ENCODE measurements at places on chromosomes 13 and 19.

GRCh38 chr13:52896827-52897659, 48.6 kb upstream of the PCDH8 start:
- peak; percentile 8 for DNase-seq

- no peak for DNase-seq
Observed at GRCh38 chr19:51256155-51256625, 5.3 kb downstream of the SIGLECL1 start.

DNA sequence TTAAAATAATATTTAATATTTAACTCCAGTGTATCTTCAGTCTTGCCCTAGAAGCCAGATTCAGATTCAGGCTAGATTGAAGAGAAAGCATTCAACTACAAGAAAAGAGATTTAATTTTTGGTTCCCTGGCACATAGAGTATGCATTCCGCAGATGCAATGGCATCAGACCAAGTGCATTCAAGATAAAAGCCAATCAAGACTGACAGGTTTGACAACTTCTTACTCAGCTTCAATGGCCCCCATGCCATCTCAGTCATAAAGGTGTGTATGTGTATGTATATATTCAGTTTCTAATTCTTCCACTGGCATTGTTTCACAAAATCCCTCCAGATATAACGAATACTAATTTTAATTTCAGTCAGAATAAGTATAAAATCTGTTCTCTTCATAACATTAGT, 650.8 kb upstream of the GPC6 start:
- no peak for DNase-seq

DNA sequence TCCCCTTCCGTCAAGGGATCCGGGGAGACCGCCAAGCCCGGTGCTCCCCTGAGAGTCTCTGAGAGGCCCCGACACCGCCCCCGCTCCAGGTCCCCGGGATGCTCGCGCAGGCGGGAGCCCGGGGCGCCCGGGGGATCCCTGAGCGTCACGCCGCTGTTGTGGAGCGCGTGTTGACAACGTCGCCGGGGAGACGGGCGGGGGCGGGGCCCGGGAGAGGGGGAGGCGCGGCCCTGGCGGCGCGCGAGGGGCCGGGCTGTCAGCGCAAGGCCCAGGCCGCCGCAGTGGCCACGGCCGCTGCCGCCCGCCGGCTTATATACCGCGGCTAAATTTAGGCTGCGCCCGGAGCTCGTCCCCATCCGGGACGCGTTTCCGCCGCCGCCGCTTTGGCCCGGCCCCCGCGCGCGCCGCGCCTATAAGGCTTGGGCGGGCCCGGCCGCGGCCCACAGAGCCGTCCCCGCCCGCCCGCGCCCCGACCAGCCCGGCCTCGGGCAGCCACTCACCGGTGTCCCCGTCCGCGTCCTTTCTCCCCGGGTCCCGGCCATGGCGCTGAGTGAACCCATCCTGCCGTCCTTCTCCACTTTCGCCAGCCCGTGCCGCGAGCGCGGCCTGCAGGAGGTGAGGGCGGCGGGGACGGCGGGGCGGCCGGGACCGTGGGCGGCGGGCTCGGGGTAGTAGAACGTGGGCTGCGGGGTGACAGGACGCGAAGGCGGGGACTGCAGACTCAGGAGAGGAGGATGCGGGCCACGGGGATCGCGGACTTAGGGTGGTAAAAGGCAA, at the start of gene KLF2:
Gene KLF2, plus strand, starts transcription at position 443 of the 777 bp plus-strand sequence. Its CDS starts 98 bp downstream, at position 541.
- peak; percentile 83 for DNase-seq

GRCh38 chr19:30450100-30450499, 77.9 kb downstream of the ZNF536 start:
- DNase-seq, result no peak

GRCh38 chr13:46165485-46166223, 16.3 kb downstream of the LCP1 start:
- DNase-seq, result peak; percentile 59

DNA sequence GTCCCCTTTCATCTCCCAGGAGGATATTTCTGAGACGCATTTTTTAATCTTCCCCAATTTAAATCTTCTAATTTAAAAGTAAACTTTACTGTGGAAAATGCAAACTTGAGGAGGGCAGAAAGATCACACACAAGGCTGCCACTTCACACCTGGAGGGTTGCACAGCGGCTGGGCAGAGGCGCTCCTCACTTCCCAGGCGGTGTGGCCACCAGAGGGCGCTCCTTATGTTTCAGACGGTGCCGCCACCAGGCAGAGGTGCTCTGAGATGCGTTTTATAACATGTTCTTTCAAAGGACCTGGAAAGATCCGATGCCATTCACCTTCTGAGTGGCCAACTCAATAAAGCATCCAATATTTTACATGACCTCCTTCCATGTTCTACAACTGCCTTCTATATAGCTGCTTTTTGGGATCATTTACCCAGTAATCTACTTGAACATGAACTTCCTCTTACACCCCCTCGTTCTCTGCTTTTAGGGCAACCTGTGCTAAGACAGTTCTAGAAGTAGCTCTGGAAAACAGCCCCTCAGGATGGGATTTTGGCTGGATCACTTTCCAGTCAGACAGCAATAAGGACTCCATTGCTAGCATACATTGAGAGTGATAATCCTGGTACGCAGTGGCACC, 14.8 kb upstream of the MTUS2 start:
- peak; percentile 55 for DNase-seq

DNA sequence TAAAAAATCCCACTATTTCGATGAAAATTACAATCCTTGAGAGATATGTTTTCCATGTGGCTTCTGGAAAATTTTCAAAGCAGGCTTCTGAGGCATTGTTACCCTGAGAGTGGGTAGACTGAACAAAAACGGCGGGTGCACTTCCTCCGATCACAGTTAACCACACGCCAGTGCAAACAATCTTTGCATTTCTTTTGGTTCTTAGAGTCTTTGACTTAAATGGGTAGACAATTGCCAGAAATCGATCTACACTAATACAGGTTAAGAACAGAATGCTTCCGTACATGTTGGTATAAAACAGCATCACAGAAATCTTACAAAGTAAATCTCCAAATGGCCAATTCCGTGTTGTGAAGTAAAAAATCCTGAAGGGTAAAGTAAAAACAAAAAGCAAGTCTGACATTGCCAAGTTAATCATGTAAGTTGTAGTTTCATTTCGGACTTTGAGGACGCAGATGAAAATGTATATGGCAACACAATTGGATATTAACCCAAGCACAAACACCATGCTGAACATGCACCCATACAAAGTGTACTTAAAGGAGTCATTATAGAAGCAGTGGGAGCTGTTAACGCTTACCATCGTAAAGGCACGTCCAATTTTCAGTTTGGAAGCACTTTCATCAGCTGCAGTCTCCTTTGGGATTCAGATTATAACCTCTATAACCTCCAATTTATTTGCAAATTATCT, 927 bp downstream of the LPAR6 start:
- peak; percentile 35 for DNase-seq
